ENCODE measurements at places on chromosomes 4 and X.
A peak's percentile ranks its signal among the peaks of the same experiment; 100 is the strongest.

DNA sequence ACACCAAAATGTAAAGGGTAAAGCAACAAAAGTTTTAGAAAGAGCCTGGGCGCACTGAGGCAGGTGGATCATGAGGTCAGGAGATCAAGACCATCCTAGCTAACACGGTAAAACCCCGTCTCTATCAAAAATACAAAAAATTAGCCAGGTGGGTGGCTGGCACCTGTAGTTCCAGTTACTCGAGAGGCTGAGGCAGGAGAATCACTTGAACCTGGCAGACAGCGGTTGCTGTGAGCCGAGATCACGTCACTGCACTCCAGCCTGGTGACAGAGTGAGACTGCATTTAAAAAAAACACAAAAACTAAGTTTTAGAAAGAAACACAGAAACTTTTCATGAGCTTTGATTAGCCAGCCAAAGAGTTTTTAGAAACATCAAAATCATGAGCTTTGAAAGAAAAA, 76.5 kb downstream of the APBB2 start:
- DNase-seq: no peak

DNA sequence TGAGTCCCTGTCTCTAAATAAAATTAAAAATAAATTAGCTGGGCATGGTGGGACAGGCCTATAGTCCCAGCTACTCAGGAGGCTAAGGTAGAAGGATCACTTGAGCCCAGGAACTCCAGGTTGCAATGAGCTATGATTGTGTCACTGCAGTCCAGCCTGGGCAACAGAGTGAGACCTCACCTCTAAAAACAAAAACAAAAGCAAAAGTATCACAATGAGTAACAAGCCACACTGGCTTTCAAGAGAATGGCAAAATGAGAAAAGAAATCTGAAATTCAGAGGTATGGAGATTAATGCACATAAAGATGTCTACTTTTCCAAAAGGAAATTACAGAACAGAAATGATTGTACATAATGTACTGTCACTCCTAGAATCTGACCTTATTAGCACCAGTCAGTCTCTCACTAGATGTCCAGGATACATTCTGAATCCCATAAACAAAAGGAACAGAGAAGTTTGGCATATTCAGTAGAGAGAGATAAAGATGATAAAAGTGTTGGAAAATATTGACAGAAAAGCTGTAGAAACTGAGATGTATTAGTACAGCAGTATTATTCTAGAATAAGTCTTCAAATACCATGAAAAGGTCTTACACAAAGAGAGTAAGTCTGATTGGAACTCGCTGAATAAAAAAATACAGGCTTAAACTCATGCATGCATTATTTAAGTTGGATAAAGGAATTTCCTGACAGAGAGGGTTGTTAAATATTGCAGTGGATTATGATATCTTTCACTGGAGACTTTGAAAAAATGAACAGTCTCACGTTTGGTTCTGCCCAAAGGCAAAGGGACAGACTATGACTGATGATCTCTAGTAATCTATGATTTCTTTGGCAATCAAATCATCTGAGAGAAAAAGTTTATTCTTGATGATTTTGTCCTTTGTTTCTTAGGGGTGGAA, 102.5 kb downstream of the SH3RF1 start:
- DNase-seq: no peak

DNA sequence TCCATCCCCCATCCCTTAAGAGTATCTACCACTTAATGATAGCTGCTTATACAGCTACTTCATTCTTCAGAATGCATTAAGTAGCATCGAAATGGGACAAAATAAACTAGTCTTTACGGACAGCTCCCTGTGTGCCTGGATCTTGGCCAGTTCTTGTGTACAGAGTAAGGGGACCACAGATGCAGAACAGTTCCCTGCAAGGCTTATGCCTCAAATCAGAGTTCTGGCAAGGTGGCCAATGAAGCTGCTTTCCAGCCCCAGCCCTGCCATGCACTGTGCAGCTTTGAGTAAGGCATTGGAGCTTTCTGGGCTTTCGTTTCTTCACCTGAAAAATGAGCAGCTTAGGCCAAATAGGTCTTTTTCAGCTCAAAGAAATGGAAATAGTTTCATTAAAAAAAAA, 14.2 kb downstream of the CLNK start:
- no peak for DNase-seq

GRCh38 chr4:117447925-117448324, 362.5 kb upstream of the TRAM1L1 start:
- no peak for DNase-seq

GRCh38 chr4:158356301-158356700, 146.0 kb downstream of the TMEM144 start:
- DNase-seq: no peak

DNA sequence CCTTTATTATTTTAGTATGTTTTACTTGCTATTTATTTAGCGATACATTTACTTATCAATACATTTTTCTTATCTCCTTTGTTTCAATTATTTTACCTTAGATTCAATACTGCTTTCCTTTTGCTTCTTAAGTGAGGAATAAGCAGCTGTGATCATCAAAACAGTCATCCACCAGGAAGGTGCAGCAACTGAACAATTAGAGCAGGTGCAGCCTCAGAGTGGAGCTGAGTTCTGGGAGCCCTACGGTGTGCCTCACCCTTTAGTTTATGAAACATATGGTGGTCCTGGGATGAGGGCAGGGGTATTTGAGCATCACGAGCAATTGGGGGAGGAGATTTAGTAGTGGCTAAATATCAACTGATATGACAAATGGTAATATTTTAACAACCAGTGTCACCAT, 111.0 kb downstream of the FRYL start:
- DNase-seq: no peak

DNA sequence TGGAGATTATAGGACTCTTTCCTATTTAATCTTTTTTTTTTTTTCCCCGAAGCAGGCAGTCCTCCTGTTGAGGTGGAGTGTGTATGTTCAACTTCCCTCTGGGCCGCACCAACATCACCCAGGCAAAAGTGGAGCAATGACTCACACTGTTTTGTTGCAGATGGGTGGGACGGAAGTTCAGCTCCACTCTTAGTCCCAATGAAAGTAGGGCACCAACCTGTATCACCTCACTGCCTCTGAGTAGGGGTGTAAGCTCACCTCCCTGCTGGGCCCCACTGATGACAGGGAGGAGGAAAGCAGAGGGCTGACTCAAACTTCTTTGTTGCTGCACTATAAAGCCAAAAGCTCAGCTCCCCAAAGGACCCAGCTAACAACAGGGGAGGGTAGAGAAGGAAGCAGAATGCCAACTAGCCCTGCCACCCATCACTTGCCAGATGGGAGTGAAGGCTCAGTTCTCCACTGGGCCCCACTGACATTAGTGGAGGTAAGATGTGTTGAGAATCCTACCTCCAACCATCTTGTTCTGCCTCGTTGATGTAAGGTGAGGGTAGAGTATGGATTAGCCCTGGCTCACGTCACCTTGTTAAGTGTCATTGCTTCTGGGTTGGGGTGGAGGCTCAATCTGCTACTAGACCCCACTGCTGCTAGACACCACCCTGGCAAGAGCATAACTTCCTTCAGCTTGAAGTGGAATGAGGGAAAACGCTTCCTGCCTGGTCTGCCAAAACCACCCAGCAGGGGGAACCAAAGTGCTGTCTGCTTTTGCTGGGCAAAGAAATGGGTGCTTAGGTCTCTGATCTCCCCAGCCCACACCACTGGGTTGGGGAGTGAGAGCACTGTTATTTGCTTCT, 14.1 kb downstream of the RPS6KA3 start:
- DNase-seq: peak; percentile 72

DNA sequence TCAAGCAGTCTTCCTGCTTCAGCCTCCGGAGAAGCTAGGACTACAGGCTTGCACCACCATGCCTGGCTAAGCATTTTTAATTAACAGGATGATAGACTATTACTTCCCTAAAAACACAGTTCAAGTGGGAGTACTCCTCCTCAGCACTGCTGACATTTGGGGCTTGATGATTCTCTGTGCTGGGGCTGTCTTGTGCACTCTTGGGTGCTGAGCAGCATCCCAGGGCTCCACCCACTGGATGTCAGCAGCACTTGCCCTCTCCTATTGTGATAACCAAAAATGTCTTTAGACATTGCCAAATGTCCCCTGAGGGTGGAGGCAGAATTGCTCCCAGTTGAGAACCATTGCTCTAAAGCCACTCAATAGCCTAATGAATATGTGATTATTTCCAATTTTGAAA, 60.4 kb downstream of the CLCN4 start:
- no peak for DNase-seq

- DNase-seq: no peak
These were observed 22.3 kb downstream of the APLN start for GRCh38 chrX:129632443-129632842.

DNA sequence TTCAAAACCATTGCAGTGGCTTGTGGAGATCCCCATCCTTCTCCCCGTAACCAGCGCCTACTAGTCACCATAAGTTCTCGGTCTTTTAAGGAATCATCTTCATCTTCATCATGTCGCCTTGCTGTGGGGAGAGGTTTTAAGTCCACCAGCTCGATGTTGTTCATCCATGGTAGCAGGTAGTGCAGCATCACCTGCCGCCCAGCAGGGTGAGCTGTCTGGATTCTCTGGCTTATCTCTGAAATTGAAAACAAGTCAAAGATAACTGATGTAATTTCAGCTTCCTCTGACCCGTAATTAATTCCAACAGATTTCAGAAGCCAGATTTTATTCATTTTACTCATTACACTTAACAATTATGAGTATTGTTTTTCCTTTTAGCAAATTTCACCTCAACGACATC, 67.4 kb downstream of the ZAR1 start:
- DNase-seq: no peak

GRCh38 chr4:57093845-57094831, 16.0 kb downstream of the IGFBP7 start:
- no peak for DNase-seq

DNA sequence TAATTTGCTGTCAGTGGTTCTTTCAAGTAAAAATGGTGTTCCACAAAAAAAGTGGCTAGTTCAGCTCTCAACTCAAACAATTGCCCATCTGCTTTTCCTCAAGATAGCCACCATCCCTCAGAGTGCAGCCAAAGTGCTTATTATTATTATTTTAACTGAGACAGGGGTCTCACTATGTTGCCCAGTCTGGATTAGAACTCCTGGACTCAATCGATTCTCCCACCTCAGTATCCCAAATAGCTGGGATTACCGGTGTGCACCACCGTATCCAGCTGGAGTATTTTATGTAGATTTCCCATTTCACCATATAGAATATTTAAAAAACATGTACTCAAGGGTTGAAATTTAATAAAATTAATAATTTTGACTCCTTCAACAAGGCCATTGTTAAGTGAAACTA, 62.1 kb upstream of the USP9X start:
- no peak for DNase-seq

DNA sequence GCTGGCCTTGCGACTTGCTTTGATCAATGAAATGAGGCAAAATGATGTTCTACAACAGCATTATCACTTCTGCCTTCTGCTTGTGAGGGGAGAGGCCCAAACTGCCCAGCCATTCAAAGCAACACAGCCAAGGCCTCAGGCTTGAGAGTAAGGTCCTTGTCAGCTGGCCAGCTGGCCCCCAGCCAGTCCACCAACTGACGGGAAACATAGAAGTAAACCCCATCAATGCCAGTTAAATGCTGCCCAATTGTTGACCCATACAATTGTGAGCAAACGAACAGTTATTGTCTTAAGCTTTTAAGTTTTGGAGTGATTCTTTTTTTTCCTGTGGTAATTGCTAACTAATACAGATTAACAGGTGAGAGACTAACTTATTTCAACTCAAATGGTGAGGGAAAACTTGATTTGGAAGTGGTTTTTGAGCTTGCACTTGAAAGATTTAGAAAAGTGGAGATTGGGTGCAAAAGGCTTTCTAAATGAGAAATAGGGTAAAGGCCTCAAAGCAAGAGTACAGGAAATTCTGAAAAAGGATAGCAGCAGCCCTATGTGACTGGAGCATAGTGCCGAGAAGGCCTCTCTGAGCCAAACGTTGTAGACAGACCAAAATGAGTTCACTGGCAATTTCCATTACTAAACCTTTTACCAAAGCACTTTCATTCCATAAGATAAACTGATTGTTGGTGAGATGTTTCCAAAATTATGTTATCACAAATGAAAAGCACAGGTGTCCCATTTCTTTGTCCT, 66.9 kb downstream of the ARHGEF38 start:
- DNase-seq: no peak

DNA sequence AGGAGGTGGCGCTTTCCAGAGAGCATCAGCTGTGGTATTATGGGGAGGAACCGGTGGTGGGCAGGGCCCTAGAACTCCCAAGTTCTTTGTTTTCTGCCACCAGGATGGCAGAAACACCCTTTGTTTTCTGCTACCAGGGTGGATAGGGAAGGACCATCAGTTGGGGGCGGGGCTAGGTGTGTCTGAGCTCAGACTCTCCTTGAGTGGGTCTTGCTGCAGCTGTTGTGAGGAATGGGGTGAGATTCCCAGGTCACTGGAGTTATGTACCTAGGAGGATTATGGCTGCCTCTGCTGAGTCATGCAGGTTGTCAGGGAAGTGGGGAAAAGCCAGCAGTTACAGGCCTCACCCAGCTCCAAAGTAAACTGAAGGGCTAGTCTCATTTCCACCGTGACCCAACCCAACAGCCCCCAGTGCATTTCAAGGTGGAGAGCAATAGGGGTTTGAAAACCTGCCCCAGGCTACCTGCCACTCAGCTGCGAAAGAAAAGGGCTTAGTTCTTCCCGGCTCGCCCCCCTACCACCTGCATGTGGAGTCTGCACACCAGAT, 167.8 kb upstream of the FAM241A start:
- no peak for DNase-seq

- no peak for DNase-seq
These were observed 15.2 kb upstream of the NEUROG2 start for GRCh38 chr4:112531146-112531545.

GRCh38 chrX:139811942-139812629, 104.1 kb upstream of the MCF2 start:
- no peak for DNase-seq

GRCh38 chr4:8414377-8414776, 26.1 kb downstream of the ACOX3 start:
- DNase-seq: no peak

DNA sequence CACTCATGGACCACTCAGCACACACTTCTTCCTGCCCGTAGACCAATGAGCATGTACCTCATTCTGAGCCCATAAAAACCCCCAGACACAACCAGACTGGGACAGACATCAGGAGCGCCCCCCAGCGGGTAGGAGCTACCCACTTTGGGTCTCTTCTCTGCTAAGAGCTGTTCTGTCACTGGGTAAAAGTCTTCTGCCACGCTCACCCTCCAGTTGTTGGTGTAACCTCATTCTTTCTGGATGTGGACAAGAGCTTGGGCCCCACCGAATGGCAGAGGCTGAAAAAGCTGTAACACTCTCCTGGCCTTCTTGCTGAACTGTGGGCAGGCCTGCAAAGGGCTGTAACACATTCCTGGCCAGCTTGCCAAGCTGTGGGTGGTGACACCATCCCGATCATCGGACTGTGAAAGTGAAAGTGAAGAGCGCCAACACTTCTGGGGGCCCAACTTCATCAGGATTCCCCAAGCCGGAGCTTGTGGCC, 137.6 kb downstream of the TECRL start:
- no peak for DNase-seq

DNA sequence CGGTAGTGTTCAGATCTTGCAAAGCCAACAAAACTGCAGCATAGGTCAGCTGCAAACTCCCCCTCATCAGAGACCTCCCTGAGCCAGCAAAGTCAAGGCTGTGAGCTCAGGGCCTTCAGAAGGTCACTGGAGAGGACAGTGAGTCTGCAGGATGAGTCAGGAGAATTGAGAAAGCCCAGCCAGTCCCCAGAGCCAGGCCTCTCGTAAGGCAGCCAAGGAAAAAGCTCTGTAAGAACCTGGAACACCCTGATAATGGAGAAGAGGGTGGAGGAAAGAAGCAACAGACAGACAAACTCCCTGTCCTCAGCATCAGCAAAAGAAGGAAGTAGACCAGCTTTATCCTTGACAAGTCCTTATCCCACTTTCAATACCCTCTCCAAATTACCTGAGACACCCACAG, 33.0 kb downstream of the GRIA3 start:
- DNase-seq: no peak

GRCh38 chrX:123425904-123426303, 241.8 kb downstream of the GRIA3 start:
- no peak for DNase-seq

Measured in coronary artery (tissue), 2 donors.